CD4-positive, alpha-beta T cell treated with Interleukin-10 for 1 hour (primary cell): ENCODE measurements at places on chromosomes 2 and 18.
A peak's percentile ranks its signal among the peaks of the same experiment; 100 is the strongest.

- no peak for DNase-seq
These were observed 339.2 kb downstream of the EN1 start for GRCh38 chr2:118508282-118508681.

- DNase-seq: no peak
These were observed 97.4 kb downstream of the ADD2 start for GRCh38 chr2:70670626-70671025.

DNA sequence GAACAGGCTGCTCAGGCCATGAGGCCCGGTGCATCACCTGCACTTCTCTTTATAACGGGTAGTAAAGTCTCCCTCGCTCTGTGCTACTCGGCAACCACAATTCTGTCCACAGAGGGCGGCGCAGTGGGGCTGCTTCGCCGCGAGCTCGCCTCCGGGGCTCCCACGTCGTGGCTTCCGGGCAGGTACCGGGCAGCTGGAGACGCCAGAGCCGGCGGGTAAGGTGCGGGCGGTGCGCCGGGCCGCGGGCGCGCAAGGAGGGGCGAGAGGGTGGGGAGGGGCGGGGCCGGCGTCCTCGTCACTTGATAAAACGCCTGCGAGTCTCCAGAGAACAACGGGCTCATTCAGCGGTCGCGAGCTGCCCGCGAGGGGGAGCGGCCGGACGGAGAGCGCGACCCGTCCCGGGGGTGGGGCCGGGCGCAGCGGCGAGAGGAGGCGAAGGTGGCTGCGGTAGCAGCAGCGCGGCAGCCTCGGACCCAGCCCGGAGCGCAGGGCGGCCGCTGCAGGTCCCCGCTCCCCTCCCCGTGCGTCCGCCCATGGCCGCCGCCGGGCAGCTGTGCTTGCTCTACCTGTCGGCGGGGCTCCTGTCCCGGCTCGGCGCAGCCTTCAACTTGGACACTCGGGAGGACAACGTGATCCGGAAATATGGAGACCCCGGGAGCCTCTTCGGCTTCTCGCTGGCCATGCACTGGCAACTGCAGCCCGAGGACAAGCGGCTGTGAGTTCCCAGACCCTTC lies at the start of gene ITGA6:
ITGA6 (plus strand) TSS at position 331 of the 734 bp plus-strand sequence.
- peak; percentile 84 for DNase-seq

DNA sequence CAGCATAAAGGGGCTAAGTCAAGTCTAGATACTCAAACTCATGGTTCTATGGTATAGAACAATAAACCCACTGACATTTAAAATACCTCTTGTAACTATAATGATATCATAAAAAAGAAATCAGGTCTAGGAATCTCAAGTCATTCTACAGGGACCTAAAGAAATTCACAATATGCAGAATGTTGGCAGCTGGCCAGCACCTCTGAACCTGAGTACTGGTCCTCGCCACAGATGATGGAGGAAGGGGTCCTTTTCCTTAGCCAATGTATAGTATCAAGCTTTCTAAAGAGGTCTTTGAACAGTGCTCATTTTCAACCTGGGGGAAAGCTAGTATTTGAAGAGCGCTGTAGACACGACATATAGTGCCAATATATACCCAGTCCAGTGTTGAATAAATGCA lies 108.4 kb upstream of the ITGB6 start:
- no peak for DNase-seq

DNA sequence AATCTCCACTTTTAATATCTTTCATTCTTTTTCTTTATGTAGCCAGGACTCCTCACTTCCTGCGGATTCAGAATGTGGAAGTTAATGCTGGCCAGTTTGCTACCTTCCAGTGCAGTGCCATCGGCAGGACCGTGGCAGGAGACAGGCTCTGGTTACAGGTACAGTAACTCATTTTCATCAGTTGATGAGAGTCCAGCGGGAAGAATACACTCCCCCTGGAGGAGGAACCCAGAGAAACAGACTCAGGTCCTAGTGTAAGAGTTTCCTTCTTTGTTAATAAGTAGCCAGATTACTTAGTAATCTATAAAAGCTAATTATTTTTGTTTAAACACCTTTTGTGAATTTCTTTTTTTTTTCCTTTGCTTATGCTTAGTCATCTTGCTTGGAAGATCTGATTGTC lies 359.4 kb downstream of the PTPRM start:
- DNase-seq: no peak

DNA sequence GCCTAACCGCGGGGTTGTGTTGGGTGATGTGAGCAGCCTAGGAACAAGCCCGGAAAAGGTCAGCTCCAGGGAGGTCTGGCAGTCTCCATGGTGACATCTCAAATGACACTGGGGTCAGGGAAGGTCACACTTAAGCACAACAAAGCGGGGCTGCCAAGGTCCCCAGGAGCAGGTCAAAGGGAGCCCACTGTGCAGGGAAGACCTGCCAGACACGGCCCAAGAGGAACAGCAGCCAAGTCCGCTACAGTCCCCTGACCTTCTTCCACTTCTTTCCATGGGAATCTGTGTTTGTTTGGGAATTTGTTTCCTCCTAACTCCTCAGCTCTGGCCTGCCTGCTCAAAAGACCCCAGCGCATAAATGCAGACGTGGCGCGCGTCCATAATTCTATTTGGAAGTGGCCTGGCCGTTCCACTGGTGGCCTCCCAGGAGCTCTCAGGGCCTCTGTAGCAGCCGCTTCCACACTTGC lies 232.1 kb upstream of the COPS8 start:
- no peak for DNase-seq

DNA sequence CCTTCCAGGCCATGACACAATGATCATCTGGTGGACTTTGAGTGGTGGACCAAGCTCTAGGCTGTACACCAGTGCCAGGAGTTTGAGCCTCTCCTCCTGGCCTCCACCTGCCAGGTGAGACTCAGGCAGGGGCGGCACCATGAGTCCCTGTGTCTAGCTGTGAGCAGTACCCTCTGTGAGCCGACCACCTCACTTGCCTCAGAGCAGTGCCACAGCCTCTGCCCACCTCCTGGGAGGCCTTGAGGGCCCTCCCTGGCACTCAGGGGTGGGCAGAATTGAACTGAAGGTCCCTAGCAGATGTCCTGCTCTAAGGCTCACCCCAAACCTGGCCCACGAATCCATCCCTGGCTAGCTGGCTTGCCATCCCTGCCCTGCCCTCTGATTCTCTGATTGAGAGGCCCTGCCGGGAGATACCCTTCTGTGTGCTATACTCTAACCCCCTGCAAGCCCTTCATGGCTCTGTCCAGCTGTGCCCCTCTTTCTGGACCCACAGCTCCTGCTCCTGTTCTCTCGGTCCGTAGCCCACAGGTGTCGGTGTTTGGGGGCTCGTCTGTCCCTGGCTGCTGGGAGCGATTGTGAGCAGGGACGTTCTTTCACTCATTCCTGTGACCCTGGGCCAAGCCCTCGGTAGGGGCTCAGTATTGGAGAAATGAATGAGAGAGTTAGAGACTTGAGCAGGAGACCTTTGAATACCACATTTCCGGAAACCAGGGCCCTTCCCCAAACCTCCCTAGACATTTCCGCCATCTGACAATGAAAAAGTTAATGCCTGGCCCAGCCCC lies 70.0 kb downstream of the INHBB start:
- no peak for DNase-seq

DNA sequence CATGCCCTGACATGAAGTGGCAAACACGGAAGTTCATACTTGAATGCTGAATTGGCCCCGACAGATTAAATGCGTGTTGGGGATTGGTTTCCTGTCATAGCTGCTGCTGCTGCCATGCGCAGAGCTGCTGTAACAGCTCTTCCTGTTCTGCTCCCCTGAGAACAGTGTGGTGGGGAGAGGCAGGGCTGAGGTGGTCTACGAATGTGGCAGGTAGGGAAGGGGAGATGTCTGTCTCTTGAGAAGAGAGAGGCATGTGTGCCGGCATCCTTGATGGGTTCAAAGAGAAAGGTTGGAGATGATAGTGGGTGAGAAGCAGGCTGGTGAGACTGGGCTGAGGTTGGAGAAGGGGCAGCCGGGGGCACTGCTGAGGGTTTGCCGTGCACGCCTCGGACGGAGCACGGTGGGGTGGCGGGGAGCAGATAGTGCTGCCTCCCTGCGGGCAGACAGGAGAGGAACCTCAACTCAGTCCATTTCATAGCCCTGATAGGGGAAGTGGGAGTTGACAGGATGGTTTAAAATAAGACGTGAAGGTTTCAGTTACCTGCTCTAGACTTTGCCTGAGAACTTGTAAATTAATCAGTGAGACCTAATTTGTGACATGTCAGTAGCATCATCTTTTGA lies 46.1 kb downstream of the TMEM185B start:
- peak; percentile 83 for DNase-seq

GRCh38 chr2:101528501-101528900 lies 53.6 kb upstream of the RFX8 start:
- no peak for DNase-seq
